Activated CD4-positive, alpha-beta T cell treated with anti-CD3 and anti-CD28 coated beads for 36 hours (primary cell): ENCODE measurements at places on chromosomes 11 and 22. TPM values are rescaled to one million over a fixed set of nuclear protein-coding genes. Genes with fewer than 3 reads are reported as not detected.

DNA sequence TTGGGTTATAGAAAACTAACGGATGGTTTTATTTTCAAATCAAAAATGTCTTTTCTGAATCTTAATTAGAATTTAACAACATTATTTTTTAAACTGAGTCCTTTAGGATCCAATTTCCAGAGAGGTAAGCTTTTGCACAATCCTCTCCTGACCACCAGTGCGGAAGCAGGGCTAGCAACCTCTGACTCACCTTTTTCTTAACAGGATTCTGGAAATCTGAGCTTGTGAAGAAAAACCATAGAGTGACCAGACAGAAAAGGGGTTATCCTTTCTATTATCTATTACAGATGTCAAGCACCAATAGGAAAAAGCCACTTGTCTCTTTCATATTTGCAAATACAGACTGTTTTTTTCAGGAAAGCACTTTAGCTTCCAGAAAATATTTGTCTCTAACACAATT is 25.3 kb downstream of the ALG9 start:
- peaks cover 3% of the 10 kb centered on the region for H3K4me1 ChIP-seq
- DNase-seq = no peak
- no peak overlapping the region for H3K4me3 ChIP-seq
- peaks cover 17% of the 10 kb centered on the region for H3K36me3 ChIP-seq
- no peak overlapping the region for H3K27ac ChIP-seq
- no peaks in the 10 kb centered on the region for H3K27me3 ChIP-seq

DNA sequence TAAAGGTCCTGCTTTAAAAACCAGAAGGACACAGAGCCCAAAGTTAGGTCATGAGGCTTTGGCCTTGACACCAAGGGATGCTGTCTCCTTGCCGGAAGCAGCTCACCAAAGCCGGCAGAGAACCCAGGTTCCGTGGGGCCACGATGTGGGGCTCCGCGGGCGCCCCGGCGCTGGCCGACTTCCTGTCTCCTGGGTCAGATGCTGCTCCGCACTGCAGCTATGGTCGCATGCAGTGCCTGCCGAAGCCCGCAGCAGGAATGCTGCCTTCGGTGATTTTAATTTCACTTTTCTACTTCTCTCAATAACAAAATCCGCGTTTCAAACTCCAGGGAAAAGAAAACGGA is 454 bp upstream of the OTUB1 start:
- H3K4me1 ChIP-seq = peaks cover 23% of the 10 kb centered on the region
- no peaks in the 10 kb centered on the region for H3K27me3 ChIP-seq
- peak overlapping the region; percentile 89 for H3K27ac ChIP-seq
- DNase-seq = peak; percentile 81
- H3K36me3 ChIP-seq = peaks cover 20% of the 10 kb centered on the region

DNA sequence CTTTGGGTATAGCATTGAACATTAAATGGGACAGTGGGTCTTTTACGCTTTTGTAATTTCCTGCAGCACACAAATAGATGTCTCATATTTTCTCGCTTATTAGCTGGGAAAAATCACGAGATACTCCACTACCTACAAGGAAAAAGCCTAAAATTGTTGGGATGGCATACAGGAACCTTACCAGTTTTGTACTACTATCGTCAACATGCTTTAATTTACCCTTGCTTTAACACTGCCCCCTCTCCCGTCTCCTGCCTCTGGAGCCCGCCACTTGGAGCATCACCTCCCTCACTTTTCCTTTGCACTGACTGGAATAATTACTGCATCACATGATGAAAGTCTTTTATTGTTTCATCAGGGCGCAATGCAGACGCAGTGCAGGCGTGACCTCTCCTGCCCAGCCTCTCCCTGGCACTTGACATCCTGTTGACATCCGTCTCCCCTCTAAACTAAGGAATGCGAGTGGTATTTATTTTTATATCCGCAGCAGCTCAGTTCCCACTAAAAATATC is 1.0 kb upstream of the FNBP4 start:
- DNase-seq = peak; percentile 49
- H3K27ac ChIP-seq = peak overlapping the region; percentile 98
- H3K4me3 ChIP-seq = peak overlapping the region; percentile 98
- no peaks in the 10 kb centered on the region for H3K27me3 ChIP-seq
- peaks cover 29% of the 10 kb centered on the region for H3K36me3 ChIP-seq
- H3K4me1 ChIP-seq = peaks cover 18% of the 10 kb centered on the region

MS4A3 gene
- total RNA-seq = not detected

DNA sequence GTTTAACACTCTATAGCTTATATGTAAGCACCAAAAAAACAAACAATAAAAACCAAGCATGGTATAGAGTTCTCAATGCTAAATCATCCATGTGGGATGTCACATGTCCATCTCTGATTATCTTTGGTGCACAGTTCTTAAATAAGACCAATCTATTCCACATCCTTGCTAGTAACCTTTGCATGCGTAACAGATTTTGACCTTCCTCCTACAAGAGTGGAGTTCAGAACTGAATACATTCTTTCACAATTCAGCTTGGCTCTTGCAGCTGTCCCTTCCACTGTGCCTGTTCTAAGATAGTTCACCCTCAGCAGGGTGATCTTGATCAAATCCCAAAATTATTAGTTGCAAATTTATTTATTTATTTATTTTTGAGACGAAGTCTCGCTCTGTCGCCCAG is 21.1 kb downstream of the PRR14L start:
- no peak overlapping the region for H3K27ac ChIP-seq
- no peak overlapping the region for H3K4me3 ChIP-seq
- H3K27me3 ChIP-seq = no peaks in the 10 kb centered on the region
- H3K4me1 ChIP-seq = peaks cover 11% of the 10 kb centered on the region
- H3K36me3 ChIP-seq = peaks cover 16% of the 10 kb centered on the region
